Activated naive CD8-positive, alpha-beta T cell treated with anti-CD3 and anti-CD28 coated beads, Interleukin-2, amount 10 ng/mL, durations not matched to agents 7 days and 5 days (primary cell): ENCODE measurements at places on chromosomes 5 and 9. TPM values are rescaled to one million over a fixed set of nuclear protein-coding genes. Genes with fewer than 3 reads are reported as not detected.

The SH2D3C gene
- 67.1 TPM for total RNA-seq

The NKD2 gene
- 0.36 TPM for total RNA-seq

The MCC gene
- total RNA-seq = 3.8 TPM

The LCN2 gene
- not detected for total RNA-seq

The PPIP5K2 gene
- 63.0 TPM for total RNA-seq

The MEF2C gene
- 0.60 TPM for total RNA-seq

The CSF2 gene
- total RNA-seq = 1.1 TPM

The IL4 gene
- total RNA-seq = not detected

The ETF1 gene
- total RNA-seq = 68.1 TPM
